ENCODE measurements at places on chromosomes 3 and 15.

DNA sequence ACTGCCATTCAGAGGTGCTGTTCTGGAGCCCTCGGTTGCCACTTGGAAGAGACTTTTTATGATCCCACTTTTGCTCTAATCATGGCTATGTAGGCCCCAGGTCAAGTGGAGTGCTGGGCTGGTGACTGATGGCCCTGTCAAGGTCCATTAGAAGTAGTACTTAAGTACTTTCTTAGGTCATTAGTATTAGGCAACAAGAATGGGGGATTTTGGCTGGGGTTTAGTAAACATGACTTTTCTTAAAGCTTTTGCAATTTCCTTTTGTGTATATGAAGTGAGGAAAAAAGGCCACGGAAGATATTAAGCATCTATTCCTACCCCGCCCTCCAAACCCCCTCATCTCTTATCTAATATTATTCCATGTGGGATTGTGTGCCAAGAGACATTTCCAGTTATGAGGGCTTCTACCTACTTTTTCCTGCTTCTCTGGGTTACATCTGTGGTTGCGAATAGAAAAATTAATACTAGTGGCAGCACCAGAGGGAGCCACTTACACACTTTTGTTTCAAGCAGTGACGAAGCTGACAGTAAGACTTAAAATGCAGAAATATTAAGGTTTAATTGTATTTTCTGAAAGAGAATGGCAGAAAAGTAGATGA, 13.9 kb downstream of the NLGN1 start:
- DNase-seq = no peak

- no peak for DNase-seq
Measured at GRCh38 chr15:42220216-42220615, 12.1 kb upstream of the VPS39 start.

GRCh38 chr3:185744997-185745843, 79.6 kb downstream of the IGF2BP2 start:
- DNase-seq = no peak

GRCh38 chr15:76058714-76059319, 968 bp upstream of the TMEM266 start:
- DNase-seq = no peak

DNA sequence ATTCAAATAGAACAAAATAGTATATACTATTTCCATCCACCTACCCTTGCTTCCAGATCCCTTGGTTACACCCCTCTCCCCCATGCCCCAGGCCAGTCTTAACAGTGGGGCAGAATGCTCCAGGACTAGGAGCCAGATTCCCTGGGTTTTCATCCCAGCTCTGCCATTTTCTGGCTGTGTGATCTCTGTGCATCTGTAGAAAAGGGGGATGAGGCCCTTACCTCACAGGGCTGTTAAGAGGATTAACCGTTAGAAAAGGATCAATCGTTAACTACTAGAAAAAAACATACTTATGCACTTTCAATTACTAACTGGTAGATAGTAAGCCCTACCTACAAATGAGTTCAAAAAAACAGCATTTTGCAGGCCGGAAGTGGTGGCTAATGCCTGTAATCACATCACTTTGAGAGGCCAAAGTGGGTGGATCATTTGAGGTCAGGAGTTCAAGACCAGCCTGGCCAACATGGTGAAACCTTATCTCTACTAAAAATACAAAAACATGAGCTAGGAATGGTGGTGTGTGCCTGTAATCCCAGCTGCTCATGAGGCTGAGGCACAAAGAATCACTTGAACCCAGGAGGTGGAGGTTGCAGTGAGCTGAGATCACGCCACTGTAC, 11.7 kb downstream of the EBLN2 start:
- DNase-seq = no peak

DNA sequence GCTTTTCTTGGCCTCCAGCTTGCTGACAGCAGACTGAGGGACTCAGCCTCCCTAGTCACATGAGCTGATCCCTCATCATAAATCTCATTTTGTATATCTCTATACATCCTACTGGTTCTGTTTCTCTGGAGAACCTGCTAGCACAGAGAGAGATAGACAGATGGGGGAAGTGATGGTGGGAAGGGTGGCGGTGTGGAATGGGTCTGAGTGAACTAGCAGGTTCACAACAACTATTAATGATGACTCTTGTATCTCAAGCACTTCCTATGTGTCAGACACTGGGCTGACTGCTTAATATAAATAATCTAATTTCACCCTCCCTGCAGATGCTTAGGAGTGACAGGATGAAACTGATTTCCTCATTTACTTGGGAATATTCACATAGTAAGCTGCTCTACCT, 106.9 kb upstream of the TLE3 start:
- no peak for DNase-seq

GRCh38 chr3:24096695-24097290, 151.7 kb downstream of the NR1D2 start:
- DNase-seq = no peak

- no peak for DNase-seq
Measured at GRCh38 chr3:69838696-69839515, 99.6 kb downstream of the MITF start.

DNA sequence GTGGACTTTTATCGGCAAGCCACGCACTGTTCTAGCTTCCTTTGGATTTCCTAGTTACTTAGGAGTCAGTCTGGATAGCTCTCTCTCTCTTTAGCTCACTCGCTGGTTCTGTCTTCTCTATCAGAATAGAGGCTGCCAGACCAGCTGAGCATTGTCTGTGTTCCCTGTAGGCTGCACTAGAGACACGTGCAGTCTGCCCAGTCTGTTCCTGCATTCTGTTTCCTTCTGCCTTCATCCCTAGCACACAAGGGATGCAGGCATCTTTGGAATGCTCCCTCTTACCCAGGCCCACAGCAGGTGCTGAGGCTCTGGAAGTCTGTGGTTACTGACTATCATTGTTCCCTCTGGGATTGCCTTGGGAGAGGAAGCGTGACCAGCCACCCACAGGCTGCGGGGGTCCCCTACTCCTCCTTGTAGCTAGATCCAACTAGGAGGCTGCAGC, 322.8 kb downstream of the ZNF621 start:
- DNase-seq = no peak

DNA sequence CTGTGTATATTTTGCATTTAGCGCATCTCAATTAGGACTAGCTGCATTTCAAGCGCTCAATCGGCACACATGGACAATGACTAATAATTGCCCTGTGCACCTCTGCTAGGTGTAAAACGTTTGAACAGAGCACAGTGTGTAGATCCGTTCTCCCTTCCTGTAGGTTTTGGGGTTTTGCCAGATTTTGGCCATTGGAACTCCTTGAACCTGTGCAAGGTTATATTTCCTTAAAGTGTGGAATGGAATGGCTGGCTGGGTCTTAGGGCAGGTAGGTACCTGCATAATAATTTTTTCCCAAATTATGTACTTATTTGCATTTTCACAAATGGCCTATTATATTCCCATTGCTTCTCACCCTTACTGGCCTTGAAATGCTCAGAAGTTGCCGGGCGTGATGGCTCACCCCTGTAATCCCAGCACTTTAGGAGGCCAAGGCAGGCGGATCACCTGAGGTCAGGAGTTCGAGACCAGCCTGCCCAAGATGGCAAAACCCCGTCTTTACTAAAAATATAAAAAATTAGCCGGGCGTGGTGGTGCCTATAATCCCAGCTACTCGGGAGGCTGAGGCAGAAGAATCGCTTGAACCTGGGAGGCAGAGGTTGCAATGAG, 777 bp downstream of the RNU5B-1 start:
- no peak for DNase-seq

- no peak for DNase-seq
Measured at GRCh38 chr15:89785774-89786140, 9.6 kb downstream of the MESP2 start.

- no peak for DNase-seq
Measured at GRCh38 chr15:79193103-79193502, 89.4 kb upstream of the ANKRD34C start.

GRCh38 chr3:89692601-89693000, 585.2 kb downstream of the EPHA3 start:
- DNase-seq = no peak

DNA sequence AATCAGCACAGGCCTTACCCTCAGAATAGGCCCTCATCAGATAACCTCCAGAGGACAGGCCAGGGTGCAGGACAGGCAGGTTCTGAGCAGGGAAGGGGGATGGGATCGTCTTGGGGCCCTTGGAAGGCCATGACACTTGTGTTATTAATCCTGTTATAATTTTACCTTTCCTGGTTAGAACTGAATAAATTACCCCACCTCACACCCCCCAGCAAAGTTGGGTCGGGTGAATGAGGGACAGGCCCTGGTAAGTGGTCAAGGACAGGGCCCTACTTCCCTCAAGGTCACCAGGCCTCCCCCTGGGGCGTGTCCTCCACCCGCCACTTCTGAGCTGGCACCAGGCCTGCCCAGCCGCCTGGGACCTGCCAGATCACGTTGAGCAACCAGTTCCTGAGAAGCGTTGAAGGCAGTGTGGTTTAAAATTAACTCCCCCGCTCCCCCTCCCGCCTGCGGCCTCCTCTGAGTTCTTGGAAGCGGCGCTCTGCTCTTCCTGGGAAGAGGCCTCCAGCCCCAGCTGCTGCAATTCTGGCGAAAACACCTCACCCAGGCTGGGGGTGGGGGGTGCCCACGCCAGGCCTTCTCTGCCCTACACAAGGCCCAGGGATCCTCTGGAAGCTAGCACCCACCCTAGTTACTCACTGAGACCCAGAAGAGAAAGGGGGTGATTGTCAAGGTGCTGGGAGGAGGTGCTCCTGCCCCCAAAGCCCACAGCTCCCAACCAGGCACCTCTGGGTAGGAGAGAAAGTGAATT, 10.6 kb downstream of the CISH start:
- peak; percentile 96 for DNase-seq

DNA sequence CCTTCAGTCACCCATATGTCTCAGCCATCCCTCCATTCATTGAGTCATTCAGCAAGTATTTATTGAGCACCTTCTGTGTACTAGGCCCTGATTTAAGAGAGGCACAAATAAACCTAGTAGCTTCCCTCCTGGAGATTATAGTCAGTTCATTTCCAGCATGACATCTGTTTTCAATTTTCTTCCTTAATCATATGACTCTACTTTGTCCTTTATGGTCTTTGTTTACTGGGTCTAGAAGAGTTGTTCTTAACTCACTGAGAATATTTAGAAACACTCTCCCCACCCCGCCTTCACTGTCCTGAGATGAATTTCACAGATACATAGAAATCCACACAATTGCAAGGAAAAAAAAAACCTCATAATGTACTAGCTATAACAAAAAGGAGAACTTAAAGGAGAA, 44.8 kb upstream of the ADAMTS9 start:
- DNase-seq = no peak

DNA sequence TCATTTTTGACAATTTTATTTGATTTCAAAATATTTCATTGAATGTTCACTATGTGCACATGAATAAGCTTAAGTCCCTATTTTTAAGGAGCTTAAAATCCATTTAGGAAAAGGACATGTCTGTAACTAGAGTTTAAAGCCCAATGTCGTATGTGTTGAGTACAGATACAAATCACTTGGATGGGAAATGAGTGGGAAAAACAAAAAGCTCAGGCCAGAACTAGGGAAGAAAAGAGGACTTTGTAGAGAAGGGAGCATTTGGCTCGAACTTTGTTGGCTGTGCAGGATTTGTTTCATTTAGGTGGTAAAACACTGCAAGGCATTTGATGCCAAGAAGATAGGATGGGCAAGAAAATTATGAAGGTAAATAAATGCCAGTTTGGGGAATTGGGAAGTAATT, 653.1 kb upstream of the KCNMB2 start:
- DNase-seq = no peak

- no peak for DNase-seq
Measured at GRCh38 chr3:124605781-124606579, 124.3 kb upstream of the UMPS start.
